ENCODE measurements at places on chromosomes 4 and X.

- DNase-seq = no peak
These were observed 147.0 kb downstream of the AFAP1 start for GRCh38 chr4:7792616-7793015.

GRCh38 chr4:108166441-108167315 lies 2.1 kb downstream of the LEF1 start:
- peak; percentile 70 for DNase-seq

DNA sequence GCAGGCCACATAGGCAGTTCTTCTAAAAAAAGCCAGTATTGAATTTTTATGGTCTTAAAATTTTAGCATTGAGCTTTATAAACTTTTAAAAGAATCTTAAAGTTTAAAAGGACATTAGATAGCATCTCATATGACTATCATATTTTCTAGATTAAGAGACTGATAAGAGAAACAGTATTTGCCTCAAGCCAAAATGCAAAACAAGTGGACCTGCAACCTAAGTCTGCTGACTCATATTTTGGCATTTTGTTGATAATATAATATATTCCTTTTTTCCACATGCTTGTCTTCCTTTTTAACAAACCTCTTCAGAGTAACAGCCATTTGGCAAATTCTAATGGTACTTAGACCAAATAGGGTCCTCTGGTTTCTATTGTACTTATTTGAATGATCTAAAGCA lies 328.5 kb upstream of the GALNTL6 start:
- DNase-seq = no peak

DNA sequence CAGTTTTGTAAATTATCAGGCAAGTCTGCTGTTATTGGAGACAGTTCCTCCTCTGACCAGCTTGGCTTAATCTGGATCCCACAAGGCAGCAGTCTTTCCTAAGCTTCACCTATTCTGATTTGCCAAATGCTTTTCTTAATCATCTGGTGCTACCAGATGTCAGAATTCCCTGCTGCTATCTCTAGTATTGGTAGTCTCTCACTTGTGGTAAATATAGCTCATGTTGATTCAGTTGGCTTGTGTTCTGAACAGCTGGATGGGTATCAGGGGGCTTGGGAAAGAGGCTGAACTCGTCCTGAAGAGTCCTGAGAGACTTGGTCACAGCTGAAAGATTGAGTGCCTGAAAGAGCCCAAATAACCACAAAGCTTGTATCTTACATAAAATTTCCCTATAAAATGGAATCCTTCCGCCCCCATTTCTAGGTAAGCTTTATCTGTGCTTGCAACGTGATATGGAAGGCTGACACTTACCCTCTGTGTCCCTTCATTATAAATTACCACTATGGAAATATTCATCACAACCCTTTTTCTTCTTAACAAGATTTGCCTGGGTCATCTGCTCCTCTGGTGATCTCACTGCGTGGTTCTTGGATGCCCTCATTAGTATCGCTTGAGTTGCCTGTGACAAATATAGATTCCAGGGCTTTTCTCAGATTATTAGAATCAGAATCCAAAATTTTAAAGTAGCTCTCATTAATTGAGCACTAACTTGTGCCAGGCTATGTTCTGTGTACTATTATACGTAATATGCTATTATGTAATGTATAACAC lies 104.1 kb upstream of the GPRIN3 start:
- no peak for DNase-seq

DNA sequence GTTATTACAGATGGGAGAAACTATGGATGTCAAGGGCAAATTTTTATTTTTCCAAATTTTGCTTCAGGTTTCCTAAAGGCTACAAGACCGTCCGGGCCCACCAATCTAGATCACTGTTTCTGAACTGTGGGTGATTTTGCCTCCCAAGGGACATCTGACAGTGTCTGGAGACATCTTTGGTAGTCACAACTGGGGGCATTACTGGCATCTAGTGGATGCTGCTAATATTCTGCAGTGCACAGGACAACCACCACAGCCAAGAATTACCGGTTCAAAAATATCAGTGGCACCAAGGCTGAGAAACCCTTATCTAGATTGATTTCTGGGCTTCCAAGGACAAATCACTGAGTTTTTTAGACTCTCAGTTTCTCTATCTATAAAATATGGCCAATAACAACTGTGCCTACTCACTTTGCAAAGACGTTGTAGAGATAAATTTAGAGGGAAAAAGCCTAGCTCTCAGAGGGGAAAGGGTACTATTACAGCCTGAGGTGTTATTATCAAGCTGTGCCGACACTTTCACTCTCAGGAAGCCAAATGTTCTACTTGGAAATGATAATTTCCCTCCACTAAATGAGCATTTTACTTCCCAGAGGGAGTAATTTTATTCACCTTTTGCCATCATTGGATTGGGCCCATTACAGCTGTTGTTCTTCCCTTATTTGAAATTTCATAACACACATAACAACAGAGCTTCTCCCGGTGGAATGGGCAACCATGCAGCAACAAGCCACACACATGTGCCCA lies 442.1 kb downstream of the CENPC start:
- DNase-seq = no peak

- DNase-seq = no peak
These were observed 91.8 kb downstream of the STOX2 start for GRCh38 chr4:183996868-183997267.

- DNase-seq = no peak
These were observed 210.8 kb upstream of the IRS4 start for GRCh38 chrX:108947205-108947604.

DNA sequence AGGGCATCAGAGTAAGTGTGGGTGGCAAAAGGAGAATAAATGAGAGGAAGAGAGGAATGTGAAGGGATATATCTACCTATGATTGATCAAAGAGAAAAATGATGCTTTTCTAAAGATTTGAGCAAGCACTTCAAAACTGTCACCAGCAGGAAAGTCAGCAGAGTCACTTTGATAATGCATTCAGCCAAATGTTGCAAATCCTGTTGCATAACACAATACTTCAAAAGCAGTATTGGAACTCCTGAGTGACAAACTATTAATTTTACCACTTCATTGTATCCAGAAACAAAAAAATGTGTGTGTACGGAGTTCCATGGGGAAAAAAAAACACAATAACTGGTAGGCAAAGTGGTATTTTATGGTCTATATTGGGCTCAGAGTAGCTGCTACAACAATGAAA lies 160.3 kb downstream of the EMCN start:
- no peak for DNase-seq

- DNase-seq = no peak
These were observed 86.7 kb upstream of the NKX1-1 start for GRCh38 chr4:1492651-1493539.

DNA sequence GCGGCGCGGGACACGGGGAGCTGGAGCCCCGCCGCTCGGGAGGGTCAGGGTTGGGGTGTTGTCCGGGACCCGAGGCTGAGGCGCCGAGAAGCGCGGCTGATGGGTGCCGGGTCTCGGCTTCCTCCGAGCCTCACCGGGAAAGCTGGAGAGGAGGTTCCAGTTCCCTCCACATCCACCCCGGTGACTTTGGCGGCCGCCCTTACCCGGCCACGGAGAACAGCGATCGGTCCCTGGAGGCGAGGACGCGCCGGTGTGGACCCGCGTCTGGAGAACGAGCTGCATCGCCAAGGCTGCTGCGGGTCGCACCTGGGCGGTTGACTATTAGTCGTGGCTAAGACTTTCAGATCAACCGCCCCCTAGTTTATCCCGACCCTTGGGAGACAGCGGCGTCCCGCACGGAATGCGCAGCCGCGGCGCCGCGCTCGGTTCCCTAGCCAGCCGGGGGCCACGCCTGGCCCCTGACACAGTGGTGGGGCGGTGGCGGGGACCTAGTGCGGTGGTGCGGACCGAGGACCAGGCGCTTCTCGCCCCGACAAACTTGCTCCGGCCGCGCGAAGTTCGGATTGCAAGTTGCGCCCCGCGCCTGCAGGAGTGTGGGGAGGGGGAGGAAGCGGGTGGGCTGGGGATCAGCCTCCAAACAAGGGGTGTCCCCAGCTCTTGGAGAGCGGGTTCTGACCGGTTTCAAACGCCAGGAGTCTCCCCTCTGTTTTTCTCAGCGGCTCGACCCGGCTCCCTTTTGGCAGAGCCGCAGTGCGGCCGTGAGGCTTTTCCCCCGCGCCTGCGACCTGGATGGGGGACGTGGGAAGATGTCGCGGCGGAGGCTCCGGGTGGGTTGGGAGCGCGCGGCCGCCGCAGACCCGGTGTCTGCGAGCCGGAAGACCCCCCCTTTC lies 568 bp downstream of the FHDC1 start:
- DNase-seq = peak; percentile 17

DNA sequence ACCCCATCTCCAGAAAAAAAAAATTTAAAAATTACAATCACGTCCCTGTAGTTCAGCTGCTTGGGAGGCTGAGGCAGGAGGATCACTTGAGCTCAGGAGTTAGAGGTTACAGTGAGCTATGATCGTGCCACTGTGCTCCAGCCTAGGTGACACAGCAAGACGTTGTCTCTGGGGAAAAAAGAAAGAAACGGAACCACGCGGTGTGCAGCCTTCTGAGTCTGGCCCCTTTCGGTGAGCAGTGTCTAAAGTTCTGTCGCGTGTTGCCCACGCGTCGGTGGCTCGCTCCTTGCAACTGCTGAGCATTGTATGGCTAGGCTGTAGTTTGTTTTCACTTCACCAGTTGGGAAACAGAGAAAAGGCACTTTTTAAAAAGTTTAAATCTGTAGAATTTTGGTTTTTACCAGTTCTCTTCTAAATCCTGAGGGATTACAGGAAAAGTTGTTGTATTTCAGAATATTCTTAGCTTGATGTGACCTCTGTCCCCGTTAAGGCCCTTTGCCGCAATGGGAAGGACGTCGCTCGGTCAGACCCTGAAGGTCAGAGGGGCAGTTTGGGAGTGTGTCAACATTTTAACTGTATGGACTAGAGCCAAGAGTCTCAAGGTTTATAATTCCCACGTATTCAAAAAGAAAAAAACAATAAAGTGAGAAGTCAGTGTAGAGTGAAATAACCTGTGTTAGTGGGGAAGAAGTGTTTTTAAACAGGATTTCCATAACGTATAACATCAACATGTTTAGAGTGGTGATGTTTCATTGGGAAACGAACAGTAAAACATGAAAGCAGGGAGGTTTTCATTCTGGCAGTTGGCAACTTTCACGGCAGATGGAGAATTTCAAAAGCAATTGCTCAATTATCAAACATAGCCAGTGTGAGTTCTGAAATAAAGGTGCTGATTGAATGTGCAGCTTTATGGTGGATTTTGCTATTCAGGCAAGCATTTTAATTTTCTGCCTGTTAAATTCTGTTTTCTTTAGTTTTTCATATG lies 45.8 kb upstream of the MSANTD1 start:
- DNase-seq = peak; percentile 44

GRCh38 chrX:133005042-133005441 lies 46.6 kb upstream of the HS6ST2 start:
- no peak for DNase-seq
